ENCODE measurements at places on chromosomes 6 and 20.

DNA sequence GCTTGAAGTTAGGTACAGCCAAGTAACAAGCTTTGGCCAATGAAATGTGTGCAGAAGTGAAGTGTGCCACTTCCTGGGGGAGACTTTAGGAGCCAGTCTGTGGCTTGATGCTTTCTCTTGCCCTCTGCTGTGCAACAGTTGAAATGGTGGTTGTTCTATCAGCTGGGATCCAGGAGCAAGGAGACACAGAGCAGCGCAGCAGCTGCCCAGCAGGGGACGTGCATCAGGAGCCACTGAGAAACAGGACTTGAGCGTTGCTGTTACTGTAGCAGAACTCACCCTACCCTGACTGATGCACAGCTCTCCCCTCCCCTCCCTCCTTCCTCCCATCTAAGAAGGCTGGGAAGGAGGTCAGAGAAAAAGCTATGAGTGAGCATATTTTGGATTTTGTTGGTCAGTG is 18.9 kb upstream of the CCN5 start:
- DNase-seq = no peak

DNA sequence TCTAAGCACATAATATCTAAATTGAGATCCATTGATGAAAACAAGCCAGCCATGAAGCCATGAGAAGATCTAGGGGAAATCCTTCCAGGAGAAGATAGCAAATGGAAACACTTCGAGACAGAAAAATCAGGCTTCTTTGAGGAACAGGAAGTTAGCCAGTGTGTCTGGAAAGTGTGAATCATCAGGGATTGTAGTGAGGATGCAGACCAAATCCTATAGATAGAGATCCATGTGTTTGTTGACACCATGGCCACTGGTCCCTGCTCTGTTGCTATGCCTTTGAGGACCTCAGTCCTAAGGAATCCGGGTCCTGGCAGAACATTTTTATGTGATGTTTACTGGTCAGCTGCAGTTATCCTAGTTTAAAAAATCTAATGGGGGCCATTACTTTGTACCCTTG is 6.6 kb upstream of the ELOVL2 start:
- peak; percentile 60 for DNase-seq

- peak; percentile 76 for DNase-seq
Measured at GRCh38 chr20:2108987-2109386, 7.4 kb downstream of the STK35 start.

- peak; percentile 28 for DNase-seq
Measured at GRCh38 chr6:74550821-74551220, 655.0 kb downstream of the COL12A1 start.

DNA sequence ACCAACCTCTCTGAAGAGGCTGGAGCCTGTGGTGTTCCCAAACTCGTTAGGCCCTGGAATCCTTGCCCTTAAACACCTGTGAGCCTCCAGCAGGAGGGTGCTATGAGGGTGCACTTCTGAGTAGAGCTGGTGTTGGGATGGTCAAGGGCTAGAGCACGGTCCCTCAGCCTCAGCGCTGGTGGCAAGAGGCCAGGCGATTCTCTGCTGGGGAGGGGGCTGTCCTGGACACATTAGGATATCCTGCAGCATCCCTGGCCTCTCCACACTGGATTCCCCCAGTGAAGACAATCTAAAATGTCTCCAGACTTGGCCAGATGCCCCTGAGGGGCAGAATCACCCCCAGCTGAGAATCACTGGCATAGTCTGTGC is 157.8 kb downstream of the SYCP2 start:
- DNase-seq = no peak

DNA sequence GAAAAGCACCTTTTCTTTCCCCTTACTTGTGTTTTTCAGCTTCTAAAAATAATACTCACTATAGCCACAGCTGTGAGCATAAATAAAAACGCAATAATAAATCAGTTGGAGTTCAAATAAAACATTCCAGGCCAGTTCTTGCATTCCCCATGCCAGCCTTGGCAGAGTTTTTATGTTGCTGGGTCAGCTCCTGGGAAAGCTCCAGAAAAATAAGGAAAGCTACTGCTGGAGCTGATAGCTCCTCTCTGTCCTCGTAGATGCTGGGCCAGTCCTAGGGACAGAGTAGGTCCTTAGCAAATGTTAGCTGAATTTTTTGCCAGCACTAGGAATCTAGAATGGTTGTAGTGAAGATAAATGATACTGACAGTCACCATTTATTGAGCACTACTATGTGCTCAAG is 389.0 kb upstream of the SYNCRIP start:
- no peak for DNase-seq

DNA sequence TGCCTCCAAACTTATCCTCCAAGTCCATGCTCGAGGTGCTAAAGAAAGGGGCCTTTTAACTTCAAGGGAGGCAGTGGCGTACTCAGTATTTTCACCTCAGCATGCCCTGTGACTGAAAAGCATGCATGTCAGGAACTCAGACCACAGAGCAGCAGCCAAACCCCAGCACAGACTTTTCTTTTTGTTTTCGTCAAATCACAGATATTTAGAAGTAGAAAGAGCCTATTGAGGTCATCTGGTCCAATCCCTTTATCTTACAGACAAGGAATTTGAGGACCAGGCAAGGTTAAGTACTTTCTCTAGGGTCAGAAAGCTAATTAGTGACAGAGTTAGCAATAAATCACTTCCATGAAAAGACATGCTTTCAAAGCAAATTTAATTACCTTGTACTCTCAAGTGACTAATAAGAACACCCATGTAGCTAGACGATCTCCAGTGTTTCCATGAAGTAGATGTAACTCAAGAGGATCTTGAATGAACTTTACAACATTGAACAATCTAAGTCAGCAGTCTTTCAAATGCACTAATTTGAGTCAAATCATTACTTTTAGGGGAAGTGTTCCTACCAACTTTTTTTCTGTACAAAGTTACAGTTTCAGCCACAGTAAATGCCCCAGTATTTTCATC is 35.9 kb downstream of the MOXD1 start:
- DNase-seq = peak; percentile 45

GRCh38 chr6:38996676-38997075 is 51.9 kb upstream of the GLP1R start:
- DNase-seq = no peak

DNA sequence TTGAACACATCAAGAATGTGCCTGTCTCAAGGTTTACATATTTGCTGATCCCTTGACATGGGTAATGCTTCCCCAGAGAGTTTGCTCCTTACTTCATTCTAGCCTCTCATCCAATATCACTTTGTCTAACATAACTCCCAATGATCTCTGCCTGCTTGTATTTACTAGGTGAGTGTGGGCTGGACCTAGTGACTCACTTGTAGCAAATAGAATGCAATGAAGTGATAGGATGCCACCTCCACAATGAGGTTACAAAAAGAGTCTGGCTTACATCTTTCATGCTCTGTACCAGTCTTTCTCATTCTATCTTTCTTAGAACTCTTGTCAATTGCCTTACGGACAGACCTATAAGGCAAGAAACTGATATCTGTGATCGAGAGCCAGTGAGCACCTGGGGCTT is 44.9 kb upstream of the TMEM200A start:
- no peak for DNase-seq

DNA sequence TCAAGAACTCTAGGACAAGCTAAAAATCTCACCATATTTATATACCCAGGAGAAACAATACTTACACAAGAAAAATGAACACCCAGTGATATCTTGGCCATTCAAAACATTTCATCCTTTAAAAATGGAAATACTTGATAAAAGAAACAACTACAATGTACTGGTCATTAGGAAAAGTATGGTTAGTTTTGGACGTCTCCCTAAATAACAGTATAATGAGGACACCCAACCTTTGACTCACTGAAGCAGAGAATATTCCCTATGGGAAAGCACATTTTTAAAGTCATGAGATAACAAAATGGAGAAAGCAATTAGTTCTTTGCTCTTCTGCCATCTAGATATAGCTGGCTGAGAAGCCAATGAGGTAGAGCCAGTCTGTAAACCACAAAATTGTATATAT is 164.4 kb downstream of the TBX18 start:
- no peak for DNase-seq

- DNase-seq = no peak
Measured at GRCh38 chr6:13668291-13668928, 43.2 kb downstream of the RANBP9 start.

DNA sequence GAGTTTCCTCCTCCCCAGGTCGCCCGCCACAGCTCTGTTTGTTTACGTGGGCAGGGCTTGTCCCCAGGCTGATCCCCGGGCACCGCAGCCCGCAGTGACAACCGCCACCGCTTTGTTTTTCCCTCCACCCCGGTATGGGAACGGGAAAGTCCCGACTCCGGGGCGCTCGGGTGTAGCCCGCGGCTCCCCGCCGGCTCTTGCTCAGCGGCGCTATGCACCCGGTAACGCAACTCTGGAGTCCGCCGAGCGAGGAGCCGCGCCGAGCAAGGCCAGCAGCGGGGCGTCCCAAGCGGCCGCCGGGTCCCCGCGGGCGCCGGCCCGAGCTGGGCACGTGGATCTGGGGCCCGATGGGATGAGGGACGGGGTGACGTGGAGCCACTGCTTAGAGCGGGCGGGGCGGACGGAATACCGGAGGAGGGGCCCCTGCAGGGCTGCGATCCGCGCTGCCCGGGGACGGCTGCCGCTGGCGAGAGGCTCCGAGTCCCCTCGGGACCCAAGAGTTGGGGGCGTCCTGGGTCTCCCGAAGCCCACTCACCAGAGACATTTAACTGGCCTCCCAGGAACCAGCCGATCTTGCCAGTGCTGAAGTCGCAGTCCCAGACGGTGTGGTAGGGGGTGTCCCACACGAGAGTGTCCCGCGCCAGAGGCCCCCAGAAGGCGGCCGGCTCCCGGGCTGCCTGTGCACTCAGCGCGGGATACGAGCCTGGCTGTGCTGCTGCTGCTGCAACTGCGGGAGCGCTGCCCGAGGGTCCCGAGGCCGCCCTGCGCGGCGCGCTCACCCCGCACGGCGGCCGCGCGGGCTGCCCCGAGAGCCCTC is 497 bp downstream of the ACSS1 start:
- DNase-seq = peak; percentile 62

DNA sequence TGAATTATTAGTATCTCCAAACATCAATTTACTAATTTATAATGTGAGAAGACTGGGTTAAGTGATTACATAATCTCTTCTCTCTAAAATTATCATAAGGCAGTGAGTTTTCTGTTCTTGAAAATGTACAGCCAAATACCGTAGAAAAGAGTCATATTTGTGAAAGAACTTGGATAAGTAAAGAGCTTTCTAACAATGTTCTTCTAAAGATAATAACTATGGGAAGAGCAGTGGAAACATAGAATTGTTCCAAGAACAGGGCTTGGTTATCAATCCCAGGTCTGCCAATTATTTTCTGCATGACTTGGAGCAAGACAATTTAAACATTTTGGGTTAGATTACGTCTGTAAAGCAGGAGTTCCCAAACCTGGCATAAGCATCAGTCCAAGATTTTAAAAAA is 198.1 kb upstream of the SGK1 start:
- no peak for DNase-seq

Data from fibroblast of skin of right quadriceps (primary cell).